ENCODE measurements at places on chromosomes 1 and 21. TPM values are rescaled to one million over a fixed set of nuclear protein-coding genes. Genes with fewer than 3 reads are reported as not detected.

PERM1 gene
- polyA plus RNA-seq, result not detected

TNFRSF18 gene
- polyA plus RNA-seq, result 3.5 TPM

DIPK1A gene
- 29.2 TPM for polyA plus RNA-seq

ABL2 gene
- polyA plus RNA-seq, result 1.3 TPM

CCDC185 gene
- not detected for polyA plus RNA-seq

All from IgD-negative memory B cell (primary cell).